ENCODE measurements at places on chromosomes 7 and 10.

- H3K27ac ChIP-seq: peak overlapping the region; percentile 65
- H3K36me3 ChIP-seq: no peaks in the 10 kb centered on the region
- H3K27me3 ChIP-seq: no peaks in the 10 kb centered on the region
- H3K4me3 ChIP-seq: peak overlapping the region; percentile 40
- H3K4me1 ChIP-seq: no peaks in the 10 kb centered on the region
- DNase-seq: peak; percentile 91
These were observed 19.1 kb downstream of the ADAM8 start for GRCh38 chr10:133257489-133258065.

- H3K4me1 ChIP-seq: no peaks in the 10 kb centered on the region
- H3K36me3 ChIP-seq: no peaks in the 10 kb centered on the region
- H3K4me3 ChIP-seq: no peak overlapping the region
- H3K27ac ChIP-seq: no peak overlapping the region
These were observed 37.3 kb upstream of the TPST1 start for GRCh38 chr7:66167773-66168387.

GRCh38 chr7:43553999-43554398 is 28.9 kb upstream of the STK17A start:
- no peak overlapping the region for H3K27ac ChIP-seq
- no peaks in the 10 kb centered on the region for H3K36me3 ChIP-seq
- no peaks in the 10 kb centered on the region for H3K27me3 ChIP-seq
- DNase-seq: no peak

- peaks cover 29% of the 10 kb centered on the region for H3K4me1 ChIP-seq
- H3K27me3 ChIP-seq: no peaks in the 10 kb centered on the region
- no peak overlapping the region for H3K4me3 ChIP-seq
- H3K27ac ChIP-seq: no peak overlapping the region
These were observed 41.7 kb downstream of the ASB13 start for GRCh38 chr10:5624701-5625100.

DNA sequence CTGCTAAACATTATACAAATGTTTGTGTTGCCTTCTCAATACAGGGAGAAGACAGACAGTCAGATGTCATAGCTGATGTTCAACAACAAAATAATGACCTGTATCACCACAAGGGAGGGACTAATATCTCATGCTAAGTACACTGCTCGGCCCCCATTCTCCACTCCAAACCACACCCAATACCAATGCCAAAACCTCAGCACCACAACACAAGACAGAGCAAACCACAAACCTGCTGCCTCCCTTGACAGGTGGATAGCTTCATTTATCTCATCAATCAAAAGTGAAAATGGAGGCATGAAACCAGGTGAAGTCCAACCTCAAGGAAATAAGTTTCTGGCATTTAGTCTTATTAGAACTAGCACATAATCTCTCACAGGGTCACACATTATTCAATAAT is 109.5 kb downstream of the PARD3 start:
- H3K27ac ChIP-seq: no peak overlapping the region
- peaks cover 22% of the 10 kb centered on the region for H3K4me1 ChIP-seq
- H3K27me3 ChIP-seq: no peaks in the 10 kb centered on the region
- DNase-seq: no peak
- H3K36me3 ChIP-seq: no peaks in the 10 kb centered on the region
- no peak overlapping the region for H3K4me3 ChIP-seq

GRCh38 chr7:128076796-128077271 is 45.6 kb upstream of the LRRC4 start:
- no peaks in the 10 kb centered on the region for H3K36me3 ChIP-seq
- H3K4me1 ChIP-seq: no peaks in the 10 kb centered on the region
- no peaks in the 10 kb centered on the region for H3K27me3 ChIP-seq
- H3K27ac ChIP-seq: no peak overlapping the region
